ENCODE measurements at places on chromosomes 1 and 21. TPM values are rescaled to one million over a fixed set of nuclear protein-coding genes. Genes with fewer than 3 reads are reported as not detected.
A peak's percentile ranks its signal among the peaks of the same experiment; 100 is the strongest.

Gene KCNH1
- not detected for total RNA-seq

Gene ESRRG
- total RNA-seq = 0.29 TPM

DNA sequence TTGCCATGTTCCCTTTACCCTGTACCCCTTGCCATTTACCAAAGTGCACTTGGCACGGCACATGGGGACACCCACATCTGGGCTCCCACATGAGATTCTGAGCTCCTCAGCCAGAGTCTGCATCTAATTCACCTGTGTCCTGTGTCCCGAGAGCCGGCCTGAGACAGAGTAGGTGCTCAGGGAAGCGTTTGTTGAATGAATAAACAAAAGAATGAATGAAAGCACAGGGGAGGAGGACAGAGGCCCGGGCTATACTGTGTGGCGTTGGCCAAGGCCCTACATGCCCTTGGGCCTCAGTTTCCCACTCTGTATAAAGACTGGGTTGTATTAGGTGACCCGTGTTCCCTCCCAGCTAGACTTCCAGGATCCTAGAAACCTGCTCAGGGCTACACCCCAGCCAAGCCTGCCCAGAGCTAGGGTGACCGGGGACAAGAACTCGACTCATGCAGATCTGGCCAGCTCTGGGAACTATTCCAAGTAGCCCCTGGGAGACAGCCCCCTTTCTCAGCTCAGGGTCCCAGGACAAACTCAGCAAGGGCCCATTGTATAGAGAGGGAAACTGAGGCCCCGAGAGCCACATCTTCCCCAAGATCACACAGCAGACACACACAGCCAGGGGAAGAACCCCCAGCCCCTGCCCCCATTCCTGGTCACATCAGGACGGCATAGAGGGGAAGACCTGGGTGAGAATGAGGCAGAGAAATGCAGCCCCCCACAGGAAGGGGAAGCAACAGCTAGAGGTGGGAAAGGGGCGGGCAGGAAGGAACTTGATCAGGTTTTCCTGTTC is 6.0 kb downstream of the EPHA2 start:
- peaks cover 68% of the 10 kb centered on the region for H3K4me1 ChIP-seq
- no peaks in the 10 kb centered on the region for H3K27me3 ChIP-seq
- peaks cover 34% of the 10 kb centered on the region for H3K36me3 ChIP-seq
- H3K4me3 ChIP-seq = no peak overlapping the region
- no peak overlapping the region for H3K27ac ChIP-seq

Gene CELA3A
- not detected for total RNA-seq

Gene MASP2
- not detected for total RNA-seq

Gene DYNLT4
- not detected for total RNA-seq

Gene KCNJ15
- 80.1 TPM for total RNA-seq

Gene LRRN2
- 3.2 TPM for total RNA-seq

Gene CLIC6
- 12.3 TPM for total RNA-seq

GRCh38 chr1:3069491-3070308 is 697 bp downstream of the PRDM16 start:
- H3K27ac ChIP-seq = peak overlapping the region; percentile 86
- peak overlapping the region; percentile 68 for H3K4me3 ChIP-seq
- no peaks in the 10 kb centered on the region for H3K36me3 ChIP-seq
- peaks cover 82% of the 10 kb centered on the region for H3K27me3 ChIP-seq
- peaks cover 3% of the 10 kb centered on the region for H3K4me1 ChIP-seq
- peak; percentile 76 for DNase-seq

Gene OXCT2
- 0.43 TPM for total RNA-seq

GRCh38 chr1:13675151-13675651 is 24.8 kb upstream of the PRDM2 start:
- no peak for DNase-seq
- peaks cover 4% of the 10 kb centered on the region for H3K27me3 ChIP-seq
- H3K4me3 ChIP-seq = no peak overlapping the region

Gene RHCE
- 0.58 TPM for total RNA-seq

DNA sequence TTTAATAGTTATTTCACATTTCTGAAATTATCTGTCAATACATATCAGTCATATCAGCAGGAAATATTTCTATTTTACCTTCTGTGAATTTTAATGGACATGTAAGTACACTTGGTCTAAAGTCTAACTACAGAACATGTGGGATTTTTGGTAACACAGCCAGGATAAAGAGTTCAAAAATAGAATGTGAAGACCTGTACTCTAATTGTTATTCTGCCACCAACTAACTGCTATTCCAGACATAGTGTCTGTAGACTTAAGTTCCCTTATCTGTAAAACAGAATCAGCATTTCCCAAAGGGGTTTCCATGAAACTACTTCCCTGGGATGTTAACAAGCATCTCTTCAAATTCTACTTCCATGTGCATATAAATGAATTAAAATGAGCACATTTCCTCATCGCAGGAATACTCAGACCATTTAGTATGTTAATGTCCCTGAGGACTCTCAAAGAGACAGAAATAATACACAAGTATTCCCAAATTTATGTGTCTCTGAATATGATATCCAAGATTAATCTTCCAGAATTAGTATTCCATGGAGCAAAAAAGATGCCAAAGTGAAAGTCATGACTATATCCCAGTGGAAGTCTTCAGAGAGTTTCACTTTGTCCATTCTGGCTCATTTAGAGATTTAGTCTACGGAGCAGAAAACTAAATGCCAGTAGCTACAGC is 325.6 kb downstream of the NEGR1 start:
- no peaks in the 10 kb centered on the region for H3K4me1 ChIP-seq
- H3K27ac ChIP-seq = no peak overlapping the region
- H3K4me3 ChIP-seq = no peak overlapping the region
- DNase-seq = no peak
- H3K36me3 ChIP-seq = no peaks in the 10 kb centered on the region

DNA sequence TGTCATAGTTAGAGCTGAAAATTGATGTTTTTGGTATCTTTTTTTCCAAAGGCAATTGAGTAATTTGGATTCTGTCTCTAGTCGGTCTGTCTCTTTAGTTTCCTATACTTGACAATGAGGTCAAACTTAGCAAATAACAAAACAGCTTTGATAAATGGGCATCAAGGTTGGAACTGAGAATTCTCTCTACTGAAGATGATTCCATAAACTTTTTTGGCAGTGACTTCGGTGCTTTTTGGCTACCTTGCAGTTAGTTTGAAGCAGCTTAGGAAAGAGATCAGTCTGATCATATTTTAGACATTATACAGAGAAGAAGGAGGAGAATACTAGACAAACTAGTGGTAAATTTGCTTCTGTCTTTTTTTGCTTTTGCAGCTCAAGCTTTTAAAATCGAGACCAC is 559 bp downstream of the VCAM1 start:
- H3K4me3 ChIP-seq = peak overlapping the region; percentile 18
- no peaks in the 10 kb centered on the region for H3K4me1 ChIP-seq
- no peak overlapping the region for H3K27ac ChIP-seq
- DNase-seq = no peak

Gene GBP7
- 0.32 TPM for total RNA-seq

Gene HES4
- 26.8 TPM for total RNA-seq

DNA sequence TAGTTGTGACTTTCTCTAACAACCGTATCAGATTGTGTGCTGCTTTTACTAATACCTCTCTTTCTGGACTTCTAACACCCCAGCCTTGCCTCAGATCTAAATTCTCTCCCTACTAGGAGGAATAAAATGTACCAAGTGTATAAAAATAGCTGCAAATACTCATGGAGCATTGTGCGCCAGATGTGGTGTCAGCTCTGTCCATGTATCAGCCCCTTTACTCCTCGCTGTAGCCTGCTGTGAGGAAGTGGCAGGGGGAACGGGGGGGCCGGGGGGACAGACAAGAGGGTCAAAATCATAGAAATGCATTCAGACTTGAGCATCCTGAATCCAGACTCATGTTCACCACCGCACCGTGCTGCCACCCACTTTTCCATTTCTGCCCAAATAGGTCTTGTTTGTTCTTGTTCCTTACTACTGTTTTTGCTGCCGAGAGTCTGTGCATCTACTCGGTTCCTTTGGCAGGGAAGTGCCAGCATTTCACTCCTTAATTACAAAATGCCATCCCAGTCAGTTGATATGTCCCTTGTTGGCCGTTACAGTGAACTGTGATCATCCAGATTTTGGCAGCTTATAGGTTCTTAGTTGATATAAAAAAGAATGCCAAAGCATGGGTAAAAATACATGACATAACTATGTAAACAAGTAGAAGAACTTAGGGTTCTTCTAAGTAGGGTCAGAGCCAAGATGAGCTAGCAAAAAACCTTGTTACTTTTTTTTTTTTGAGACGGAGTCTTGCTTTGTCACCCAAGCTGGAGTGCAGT is 76.4 kb downstream of the UBE4B start:
- H3K27ac ChIP-seq = no peak overlapping the region
- H3K27me3 ChIP-seq = no peaks in the 10 kb centered on the region
- no peaks in the 10 kb centered on the region for H3K4me1 ChIP-seq
- no peak overlapping the region for H3K4me3 ChIP-seq

All from upper lobe of right lung (tissue), 1 donor.